ENCODE measurements at places on chromosomes 4 and X. TPM values are rescaled to one million over a fixed set of nuclear protein-coding genes. Genes with fewer than 3 reads are reported as not detected.

GRCh38 chr4:129344058-129344457 lies 248.1 kb downstream of the C4orf33 start:
- H3K4me1 ChIP-seq, result peaks cover 44% of the 10 kb centered on the region
- H3K4me3 ChIP-seq, result no peak overlapping the region
- DNase-seq, result no peak
- no peak overlapping the region for H3K27ac ChIP-seq
- H3K36me3 ChIP-seq, result no peaks in the 10 kb centered on the region

DNA sequence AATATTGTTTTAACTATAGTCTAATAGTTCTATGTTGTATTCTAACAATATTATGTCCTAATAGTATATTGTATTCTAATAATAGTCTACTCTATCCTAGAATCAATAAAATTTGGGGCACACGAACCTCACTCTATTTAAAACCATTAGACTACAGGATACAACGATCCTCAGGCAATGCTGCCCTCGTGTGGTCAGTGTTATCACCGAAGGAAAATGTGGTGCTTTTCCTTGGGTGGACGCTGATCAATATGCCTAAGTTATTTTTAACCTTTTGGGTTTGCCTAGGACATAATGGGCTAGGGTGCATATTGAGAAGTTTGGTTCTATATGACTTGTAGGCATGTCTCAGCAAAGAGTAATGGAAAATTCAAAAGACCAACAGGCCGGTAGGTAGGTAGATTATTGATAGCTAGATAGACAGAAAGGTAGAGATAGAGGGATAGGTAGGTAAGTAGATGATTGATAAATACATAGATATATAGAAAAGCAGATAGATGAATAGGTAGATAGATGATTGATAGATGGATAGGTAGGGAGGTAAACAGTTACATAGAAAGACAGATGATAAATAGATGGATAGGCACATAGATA lies 75.1 kb downstream of the PRKX start:
- no peak for DNase-seq
- no peaks in the 10 kb centered on the region for H3K4me1 ChIP-seq
- no peak overlapping the region for H3K27ac ChIP-seq
- no peak overlapping the region for H3K4me3 ChIP-seq
- peaks cover 8% of the 10 kb centered on the region for H3K36me3 ChIP-seq

GRCh38 chr4:81256059-81256970 lies 41.3 kb upstream of the PRKG2 start:
- peak overlapping the region; percentile 55 for H3K27ac ChIP-seq
- H3K4me1 ChIP-seq, result peaks cover 23% of the 10 kb centered on the region
- no peak overlapping the region for H3K4me3 ChIP-seq
- H3K27me3 ChIP-seq, result peaks cover 4% of the 10 kb centered on the region
- DNase-seq, result no peak
- H3K36me3 ChIP-seq, result no peaks in the 10 kb centered on the region

DNA sequence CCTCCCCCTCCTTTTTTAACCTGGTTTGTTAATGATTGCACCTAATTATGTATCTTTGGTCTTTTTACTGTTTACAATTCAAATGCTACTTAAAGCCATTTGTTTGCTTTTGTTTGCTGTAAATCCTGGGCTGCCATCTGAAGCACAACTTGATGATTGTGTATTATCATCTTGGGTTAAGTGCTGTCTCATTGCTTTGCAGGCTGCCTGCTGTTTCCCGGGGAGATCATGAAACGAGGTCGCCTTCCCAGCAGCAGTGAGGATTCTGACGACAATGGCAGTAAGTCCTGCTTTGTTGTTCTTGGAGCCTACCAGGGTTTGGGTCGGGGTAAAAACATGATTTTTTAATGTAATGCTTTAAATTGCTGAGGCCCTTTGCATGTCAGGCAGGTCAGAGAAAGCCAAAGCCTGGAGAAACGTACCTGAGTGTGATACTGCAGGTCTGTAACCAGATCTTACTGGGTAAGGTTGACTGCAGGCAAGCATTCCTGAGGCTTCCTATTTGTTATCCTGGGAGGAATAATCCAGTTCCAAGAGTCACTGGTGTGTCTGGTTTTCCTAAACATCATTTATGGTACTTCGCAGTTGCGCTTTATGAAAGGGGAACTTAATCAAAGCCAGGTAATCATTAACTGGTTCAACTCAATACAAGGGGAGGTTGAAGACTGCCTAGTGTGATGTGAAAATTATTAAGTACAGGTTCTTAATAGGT lies 22.2 kb downstream of the JADE1 start:
- peak overlapping the region; percentile 44 for H3K4me3 ChIP-seq
- peaks cover 5% of the 10 kb centered on the region for H3K36me3 ChIP-seq
- no peaks in the 10 kb centered on the region for H3K27me3 ChIP-seq
- H3K27ac ChIP-seq, result peak overlapping the region; percentile 86
- H3K4me1 ChIP-seq, result peaks cover 53% of the 10 kb centered on the region
- no peak for DNase-seq

- peaks cover 14% of the 10 kb centered on the region for H3K27me3 ChIP-seq
- no peaks in the 10 kb centered on the region for H3K4me1 ChIP-seq
- DNase-seq, result no peak
- no peak overlapping the region for H3K27ac ChIP-seq
These were observed 58.2 kb downstream of the CXXC4 start for GRCh38 chr4:104436542-104436941.

- H3K36me3 ChIP-seq, result no peaks in the 10 kb centered on the region
- H3K27me3 ChIP-seq, result peaks cover 3% of the 10 kb centered on the region
- no peak for DNase-seq
- H3K4me1 ChIP-seq, result no peaks in the 10 kb centered on the region
- no peak overlapping the region for H3K4me3 ChIP-seq
- H3K27ac ChIP-seq, result no peak overlapping the region
These were observed 55.8 kb downstream of the GPAT3 start for GRCh38 chr4:83591730-83592129.

DNA sequence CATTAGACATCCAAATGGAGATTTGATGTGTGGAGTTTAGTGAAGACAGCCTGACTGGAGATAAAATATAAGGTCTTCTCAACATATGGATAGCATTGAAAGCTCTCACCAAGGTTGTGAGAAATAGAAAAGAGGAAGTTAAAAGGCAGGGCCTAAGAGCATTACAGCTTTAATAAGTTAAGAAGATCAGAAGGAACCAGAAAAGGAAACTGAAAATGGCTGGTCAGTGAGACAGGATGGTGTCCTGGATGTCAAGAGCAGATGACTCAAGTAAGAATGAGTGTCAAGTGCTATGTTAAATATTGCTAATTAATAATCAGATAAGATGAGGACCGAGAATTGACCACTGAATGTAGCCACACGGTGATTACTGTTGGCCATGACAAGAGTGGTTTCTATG lies 642.9 kb downstream of the STPG2 start:
- peaks cover 7% of the 10 kb centered on the region for H3K4me1 ChIP-seq
- no peak overlapping the region for H3K27ac ChIP-seq
- H3K4me3 ChIP-seq, result no peak overlapping the region
- no peaks in the 10 kb centered on the region for H3K36me3 ChIP-seq
- no peak for DNase-seq

Gene NDNF
- total RNA-seq, result 0.35 TPM

Gene SLITRK2
- total RNA-seq, result not detected

Gene NUDT11
- total RNA-seq, result 8.9 TPM
